Gastrocnemius medialis (tissue), 4 donors: ENCODE measurements at places on chromosomes 7 and 10.

- DNase-seq: no peak
These were observed 204.3 kb downstream of the DGKB start for GRCh38 chr7:14698239-14698638.

- DNase-seq: peak; percentile 33
These were observed 911 bp upstream of the HNRNPH3 start for GRCh38 chr10:68330852-68331454.

- no peak for DNase-seq
These were observed 37.7 kb upstream of the ODAD2 start for GRCh38 chr10:28036587-28036986.

DNA sequence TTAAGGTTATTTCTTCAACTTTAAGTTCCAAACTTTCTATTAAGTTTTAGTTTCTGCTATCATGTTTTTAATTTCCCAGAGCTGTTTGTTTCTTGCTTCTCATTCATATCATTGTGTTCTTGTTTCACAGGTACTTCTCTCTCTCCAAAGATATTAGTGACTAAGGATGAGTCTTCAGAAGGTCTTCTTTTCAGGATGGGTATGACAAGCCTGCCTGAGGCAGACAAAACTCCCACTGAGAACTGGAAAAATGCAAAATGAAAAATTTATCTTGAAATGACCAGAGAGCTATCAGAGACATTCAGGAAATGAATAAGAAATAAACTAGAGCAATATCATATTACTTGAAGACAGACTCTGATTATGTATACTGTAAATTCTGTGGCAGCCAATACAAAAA is 110.8 kb upstream of the EGFR start:
- DNase-seq: no peak

DNA sequence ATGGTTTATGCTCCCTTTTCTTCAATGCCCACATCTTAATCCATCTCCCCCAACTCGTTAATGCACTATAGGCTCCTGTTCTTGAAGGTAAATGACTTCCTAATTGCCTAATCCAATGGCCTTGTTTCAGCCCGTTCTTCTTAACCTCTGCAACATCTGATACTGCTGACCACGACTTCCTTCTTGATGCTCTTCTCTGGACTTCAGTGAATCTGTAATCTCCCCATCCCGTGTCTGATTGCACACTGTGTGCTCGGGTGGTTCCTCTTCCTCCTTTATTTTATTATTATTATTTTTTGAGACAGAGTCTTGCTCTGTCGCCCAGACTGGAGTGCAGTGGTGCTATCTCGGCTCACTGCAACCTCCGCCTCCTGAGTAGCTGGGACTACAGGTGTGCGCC is 58.9 kb downstream of the HIPK2 start:
- DNase-seq: no peak

GRCh38 chr10:78780551-78780961 is 288.2 kb upstream of the ZMIZ1 start:
- peak; percentile 48 for DNase-seq

GRCh38 chr10:20627946-20628507 is 269.1 kb downstream of the NEBL start:
- DNase-seq: no peak

DNA sequence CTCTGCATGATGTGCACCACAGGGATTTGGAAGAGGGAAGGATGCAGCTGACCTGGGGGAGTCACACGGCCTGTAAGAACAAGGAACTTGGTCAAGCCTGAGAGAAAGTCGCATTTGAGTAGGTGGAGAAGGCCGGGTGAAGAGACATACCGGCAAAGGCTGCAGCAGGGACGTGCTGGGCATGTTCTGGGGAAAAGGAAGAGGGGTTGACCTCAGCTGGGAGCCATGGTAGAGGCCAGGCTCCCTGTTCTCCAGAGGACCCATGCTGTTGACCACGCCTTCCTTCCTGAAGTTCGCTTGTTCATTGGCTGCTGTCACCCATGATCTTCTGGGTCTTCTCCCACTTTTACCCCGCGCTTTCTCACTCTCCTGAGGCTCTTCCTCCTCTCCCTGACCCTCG is 84.5 kb downstream of the HTR5A start:
- DNase-seq: no peak

DNA sequence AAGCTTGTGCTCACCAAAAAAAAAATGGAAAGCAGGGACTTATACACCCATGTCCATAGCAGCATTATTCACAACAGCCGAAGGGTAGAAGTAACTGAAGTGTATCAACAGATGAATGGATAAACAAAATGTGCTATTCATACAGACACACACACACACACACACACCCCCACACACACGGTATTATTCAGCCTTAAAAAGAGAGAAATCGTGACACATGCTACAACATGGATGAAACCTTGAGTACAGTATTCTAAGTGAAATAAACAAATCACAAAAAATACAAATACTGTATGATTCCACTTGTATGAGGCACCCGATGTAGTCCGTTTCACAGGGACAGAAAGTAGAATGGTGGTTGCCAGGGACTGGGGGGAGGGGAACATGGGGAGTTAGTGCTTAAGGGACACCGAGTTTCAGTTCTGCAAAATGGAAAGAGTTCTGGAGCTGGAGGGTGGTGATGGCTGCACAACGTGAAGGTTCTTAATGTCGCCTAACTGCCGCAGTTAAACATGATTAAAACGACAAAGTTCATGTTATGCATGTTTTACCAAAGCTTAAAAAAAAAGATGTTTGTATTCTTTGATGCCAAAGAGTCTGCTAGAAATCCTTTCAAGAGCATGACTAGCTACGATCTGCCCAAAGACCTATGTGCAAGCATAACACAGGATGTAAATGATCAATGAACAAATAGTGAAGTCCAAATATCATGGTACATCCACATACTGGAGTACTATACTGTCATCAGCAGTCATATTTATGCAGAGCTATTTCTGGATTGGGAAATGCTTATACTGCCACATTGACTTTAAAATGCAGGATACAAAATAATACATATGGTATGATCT is 7.2 kb downstream of the TNS3 start:
- DNase-seq: peak; percentile 48

GRCh38 chr10:77661674-77662073 is 24.1 kb upstream of the KCNMA1 start:
- no peak for DNase-seq

- DNase-seq: no peak
These were observed 4.6 kb downstream of the GRID2IP start for GRCh38 chr7:6546498-6547251.

GRCh38 chr7:155349601-155350331 is 52.1 kb downstream of the INSIG1 start:
- no peak for DNase-seq

GRCh38 chr10:12481924-12482323 is 132.6 kb downstream of the CAMK1D start:
- no peak for DNase-seq

DNA sequence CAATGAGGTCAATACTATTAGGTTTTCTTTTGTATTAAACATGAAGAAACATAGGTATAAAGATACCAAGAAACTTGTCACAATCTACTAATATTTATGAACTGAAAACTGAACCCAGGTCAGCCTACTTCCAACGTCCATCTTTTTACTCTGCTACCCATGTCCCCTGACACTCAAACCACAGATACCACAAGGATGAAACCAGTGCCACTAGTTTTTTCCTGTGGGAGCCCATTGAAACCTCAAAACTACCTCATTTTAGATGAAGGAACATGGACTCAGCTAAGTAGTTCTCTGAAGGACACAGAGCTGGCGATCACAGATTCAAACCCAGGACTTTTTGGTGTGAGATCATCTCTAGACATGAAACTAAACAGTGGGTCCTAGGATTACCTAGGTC is 6.8 kb downstream of the TET1 start:
- DNase-seq: no peak

DNA sequence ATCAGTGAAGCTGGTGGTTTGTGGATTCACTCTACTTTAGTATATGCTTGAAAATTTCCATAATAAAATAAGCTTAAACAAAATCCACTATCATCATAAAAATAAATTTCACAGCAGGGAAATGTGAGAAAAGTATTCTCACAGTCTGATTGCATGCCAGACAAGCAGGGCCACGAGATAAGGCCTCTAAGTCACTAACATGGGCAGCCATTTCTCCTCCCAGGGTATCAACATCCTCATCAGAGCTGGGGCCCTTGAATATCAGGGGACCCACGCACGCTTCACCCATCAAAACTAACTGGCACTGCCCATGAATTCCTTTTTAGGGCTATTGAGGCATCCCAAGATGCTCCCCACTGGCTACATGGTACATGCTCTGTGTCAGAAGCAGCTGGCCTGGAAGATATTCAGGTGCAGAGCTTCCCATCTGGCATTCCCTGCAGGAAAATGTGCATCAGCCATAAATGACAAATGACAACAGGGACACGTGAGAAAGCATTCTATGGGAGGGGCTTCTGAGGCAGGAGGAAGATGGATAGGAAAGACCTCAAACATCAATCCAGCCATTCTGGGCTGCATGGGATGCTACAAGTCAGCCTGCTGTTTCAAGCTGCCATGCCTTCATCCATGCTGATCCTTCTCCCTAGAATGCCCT is 17.4 kb downstream of the CCDC6 start:
- DNase-seq: no peak

- DNase-seq: no peak
These were observed 297.0 kb upstream of the PITRM1 start for GRCh38 chr10:3469639-3470020.

GRCh38 chr10:91520661-91521060 is 110.5 kb downstream of the HECTD2 start:
- no peak for DNase-seq

GRCh38 chr10:114634609-114634979 is 23.5 kb downstream of the ABLIM1 start:
- DNase-seq: no peak

- no peak for DNase-seq
These were observed 165.4 kb upstream of the RNF32 start for GRCh38 chr7:156475179-156475578.

DNA sequence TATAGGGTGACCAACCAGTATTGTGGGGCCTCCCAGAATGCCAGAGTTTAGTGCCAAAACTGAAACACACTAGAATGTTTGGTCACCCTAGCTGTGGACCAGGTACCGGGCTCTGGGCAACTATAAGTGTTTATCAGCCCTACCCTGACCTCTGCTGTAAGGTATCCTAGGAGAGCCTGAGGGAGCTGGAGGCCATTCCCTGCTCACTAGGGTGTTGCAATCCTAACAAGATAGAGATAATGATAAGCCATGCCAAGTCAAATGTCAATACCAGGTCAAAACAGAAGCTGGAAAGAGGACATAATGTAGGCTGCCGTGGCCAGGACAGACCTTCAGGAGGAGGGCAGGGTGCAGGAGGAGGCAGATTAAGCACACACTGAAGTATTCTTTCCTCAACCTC is 151.8 kb downstream of the KCNMA1 start:
- DNase-seq: no peak

DNA sequence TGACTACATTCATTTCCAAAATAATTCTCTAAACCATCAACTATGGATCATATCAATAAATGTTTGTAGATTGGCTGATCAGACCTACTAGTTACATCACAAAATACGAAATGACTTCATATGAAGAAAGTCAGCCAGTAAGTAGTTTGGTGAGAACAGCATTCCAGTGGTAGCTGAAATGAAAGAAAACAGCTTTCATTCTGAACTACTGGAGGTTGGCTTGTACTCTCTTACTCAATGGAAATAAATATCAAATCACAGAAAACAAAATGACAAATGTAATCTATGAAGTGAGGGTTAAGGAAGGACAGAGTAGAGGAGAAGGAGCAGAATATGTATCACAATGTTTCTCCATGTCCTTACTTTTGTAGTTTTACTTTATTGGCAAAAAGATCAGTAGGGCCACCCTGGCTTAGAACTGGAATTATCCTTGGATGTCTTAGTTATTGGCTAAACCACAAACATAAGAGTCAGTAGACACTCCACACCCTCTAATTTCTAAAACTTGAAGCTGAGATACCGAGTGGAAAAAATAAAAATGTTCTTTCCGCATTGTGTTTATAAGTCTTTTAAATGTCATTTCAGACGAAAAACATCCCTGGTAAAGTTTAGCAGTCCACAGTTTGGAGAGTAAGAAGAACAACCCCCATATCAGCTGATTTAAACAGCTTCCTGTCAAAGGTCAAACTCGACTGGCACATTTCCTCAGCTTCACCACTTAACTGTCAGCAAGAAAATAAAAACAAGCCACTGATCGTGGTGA is 74.0 kb upstream of the DGKI start:
- no peak for DNase-seq

GRCh38 chr7:74230446-74231231 is 20.8 kb downstream of the LAT2 start:
- DNase-seq: no peak

- DNase-seq: no peak
These were observed 29.9 kb upstream of the CC2D2B start for GRCh38 chr10:95877881-95878280.

DNA sequence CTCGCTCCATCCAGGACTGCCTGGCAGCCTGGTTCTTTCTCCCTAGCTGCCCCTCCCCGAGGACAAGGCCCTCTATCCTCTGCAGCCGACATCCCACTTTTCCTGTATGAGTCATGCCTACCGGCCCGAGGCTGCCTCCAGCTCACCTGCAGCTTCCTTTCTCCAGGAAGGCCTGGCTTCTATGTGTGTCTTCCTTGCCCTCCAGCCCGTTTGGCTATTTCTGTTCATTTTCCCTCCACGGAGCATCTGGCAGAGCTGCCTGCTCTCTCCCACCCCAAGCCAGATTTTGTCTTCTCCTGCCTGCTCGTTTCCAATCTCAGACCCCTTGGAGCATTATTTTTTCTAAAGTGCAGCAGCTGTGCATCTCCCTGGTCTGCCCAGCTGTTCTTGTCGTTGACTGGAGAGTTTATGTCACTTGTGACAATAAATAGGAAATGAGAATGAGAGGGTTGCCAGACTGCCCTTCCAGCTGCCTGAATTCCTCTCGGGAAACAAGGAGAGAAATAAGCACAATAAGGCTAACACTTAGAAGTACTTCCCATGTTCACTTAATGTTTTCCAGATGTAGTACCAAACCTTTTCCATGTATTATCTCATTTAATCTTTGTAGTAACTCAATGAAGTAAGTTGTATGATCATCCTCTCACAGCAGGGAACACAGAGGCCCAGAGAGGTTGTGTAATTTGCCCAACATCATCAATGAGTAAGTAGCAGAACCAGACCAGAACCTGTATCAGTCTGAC is 19.7 kb downstream of the UBTD1 start:
- no peak for DNase-seq

- DNase-seq: no peak
These were observed at the start of gene GJC3 for GRCh38 chr7:99928994-99929729. TSS of gene GJC3 (minus strand) at chr7:99929620. CDS start at chr7:99929620, 0 bp downstream.
